ENCODE measurements at places on chromosomes 12 and 14. TPM values are rescaled to one million over a fixed set of nuclear protein-coding genes. Genes with fewer than 3 reads are reported as not detected.

GRCh38 chr14:100025111-100025510, 40.1 kb upstream of the EVL start:
- DNase-seq = no peak

Gene ATL1
- polyA plus RNA-seq = 5.5 TPM

Gene SRRM4
- not detected for polyA plus RNA-seq

GRCh38 chr14:102095871-102096568, 9.2 kb upstream of the HSP90AA1 start:
- DNase-seq = no peak

- DNase-seq = no peak
Measured at GRCh38 chr14:103140316-103141109, 17.3 kb downstream of the TNFAIP2 start.

Gene IL31
- polyA plus RNA-seq = not detected

Gene AQP6
- polyA plus RNA-seq = not detected

GRCh38 chr12:52521568-52522266, 1.5 kb upstream of the KRT5 start:
- DNase-seq = no peak

DNA sequence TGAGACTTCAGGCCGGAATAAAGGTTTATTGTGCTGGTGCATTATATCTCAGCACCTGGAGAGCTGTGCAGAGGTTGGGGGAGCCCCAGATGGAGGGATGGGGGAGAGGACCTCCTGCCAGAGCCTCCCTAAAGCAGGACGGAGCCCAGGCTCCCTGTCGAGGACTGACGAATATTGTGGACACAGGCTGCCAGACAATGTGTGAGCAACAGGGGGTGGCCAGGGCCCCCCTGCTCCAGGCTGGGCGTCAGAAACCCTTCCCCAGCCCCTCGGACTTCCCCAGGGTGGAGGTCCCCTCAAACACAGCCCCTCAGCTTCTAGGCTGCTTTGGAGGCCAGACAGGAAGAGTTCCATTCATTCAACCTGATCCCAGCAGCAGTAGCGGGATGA, 8.0 kb downstream of the TMEM119 start:
- DNase-seq = no peak

GRCh38 chr14:74503291-74503937, 9.8 kb downstream of the ISCA2 start:
- DNase-seq = no peak

DNA sequence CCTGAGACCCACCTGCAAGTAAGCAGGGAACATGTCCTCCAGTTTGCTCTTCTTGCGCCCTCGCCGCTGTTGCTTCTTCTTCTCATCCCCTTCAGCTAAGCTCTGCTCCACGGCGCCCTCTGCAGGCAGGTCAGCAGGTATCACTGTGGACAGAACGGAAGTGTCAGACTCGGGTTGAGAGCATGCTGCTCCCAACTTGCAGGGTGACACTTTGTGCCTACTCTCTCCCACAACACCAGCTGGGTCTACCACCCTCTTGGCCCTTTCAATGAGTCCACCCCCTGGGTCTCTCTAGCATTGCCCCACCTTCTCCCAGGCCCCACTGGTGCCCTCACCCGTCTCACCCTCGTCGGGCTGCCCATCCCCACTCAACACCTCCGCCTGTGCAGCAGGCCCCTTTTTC, 16.7 kb downstream of the KMT2D start:
- no peak for DNase-seq

Gene NINJ2
- polyA plus RNA-seq = 0.32 TPM

Gene CNTN1
- polyA plus RNA-seq = 0.11 TPM

Gene KRT74
- not detected for polyA plus RNA-seq

GRCh38 chr14:61668282-61668681, 27.0 kb upstream of the HIF1A start:
- no peak for DNase-seq

DNA sequence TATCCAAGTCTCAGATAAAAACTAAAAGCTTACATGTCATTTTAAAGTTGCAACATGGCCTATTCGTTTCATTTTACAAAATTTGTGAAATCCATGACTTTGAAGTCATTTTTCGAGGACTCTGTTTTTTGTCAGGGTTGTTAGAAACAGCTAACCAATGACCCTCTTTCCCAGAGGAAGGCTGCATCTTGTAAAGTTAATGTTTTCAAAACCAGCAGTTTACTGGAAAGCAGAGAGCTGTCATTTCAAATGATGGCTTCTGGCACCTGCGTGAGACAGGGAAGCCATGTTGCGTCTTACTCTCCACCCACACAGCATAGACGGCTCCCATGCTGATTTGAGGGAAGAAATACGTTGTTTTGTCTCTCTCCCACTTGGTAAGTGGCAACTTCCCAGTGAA, 50.1 kb upstream of the RTRAF start:
- no peak for DNase-seq
